ENCODE measurements at places on chromosomes 11 and 22.
A peak's percentile ranks its signal among the peaks of the same experiment; 100 is the strongest.

GRCh38 chr11:103963648-103964047, 72.8 kb upstream of the DDI1 start:
- no peak for DNase-seq

- DNase-seq: no peak
Measured at GRCh38 chr11:126360049-126360446, 4.6 kb downstream of the ST3GAL4 start.

DNA sequence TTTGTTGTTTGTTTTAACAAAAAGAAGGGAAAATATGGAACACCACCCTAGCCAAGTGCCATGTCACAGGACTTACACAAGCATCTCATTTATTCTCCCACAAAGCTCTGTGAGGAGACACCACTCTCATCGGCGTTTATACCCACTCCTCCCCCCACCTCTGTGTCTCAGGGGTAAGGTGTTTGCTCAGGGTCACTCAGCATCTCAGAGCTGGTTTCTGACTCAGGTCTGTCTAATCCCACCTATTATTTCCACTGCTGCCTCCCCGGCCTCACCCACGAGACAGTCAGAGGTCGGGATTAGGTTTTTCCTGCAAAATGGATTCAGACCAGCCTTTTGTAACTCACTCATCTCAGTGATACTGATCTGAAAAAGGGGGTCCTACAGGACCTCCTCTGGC, 786.0 kb downstream of the OPCML start:
- no peak for DNase-seq

DNA sequence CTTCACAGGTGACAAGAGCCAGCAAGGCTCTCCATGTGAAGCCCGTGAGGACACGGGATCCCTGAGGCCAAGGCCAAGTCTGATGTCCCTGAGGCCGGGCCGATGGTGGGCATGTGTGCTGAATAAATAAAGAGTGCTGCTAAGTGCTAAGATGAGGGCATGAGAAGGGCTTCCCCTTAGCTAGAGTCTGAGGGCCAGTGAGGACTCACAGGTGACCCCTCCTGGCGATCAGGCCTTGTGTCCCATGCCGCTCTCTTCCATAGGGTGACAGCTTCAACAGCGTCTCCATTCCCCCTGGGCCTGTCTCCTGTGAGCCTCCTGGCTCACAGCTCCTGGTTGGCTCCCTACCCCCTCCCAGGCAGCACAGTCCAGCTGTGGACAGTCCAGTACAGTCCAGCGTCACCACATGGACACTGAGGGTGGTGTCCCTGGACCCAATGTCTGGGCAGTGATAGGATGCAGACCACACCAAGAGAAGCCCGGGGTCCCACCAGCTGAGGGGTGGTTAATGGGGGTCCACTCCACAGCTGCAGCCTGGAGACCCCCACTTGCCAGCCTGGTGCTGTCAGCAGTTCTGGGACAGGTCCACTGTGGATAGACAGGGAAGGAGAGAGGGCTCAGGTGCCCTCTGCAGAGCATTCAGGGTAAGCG, 1033.2 kb downstream of the TBC1D22A start:
- DNase-seq: no peak

GRCh38 chr11:11414996-11415395, 61.9 kb upstream of the CSNK2A3 start:
- no peak for DNase-seq

- DNase-seq: no peak
Measured at GRCh38 chr11:1554981-1555712, 16.9 kb downstream of the DUSP8 start.

- no peak for DNase-seq
Measured at GRCh38 chr11:105357146-105357545, 217.6 kb upstream of the CARD18 start.

DNA sequence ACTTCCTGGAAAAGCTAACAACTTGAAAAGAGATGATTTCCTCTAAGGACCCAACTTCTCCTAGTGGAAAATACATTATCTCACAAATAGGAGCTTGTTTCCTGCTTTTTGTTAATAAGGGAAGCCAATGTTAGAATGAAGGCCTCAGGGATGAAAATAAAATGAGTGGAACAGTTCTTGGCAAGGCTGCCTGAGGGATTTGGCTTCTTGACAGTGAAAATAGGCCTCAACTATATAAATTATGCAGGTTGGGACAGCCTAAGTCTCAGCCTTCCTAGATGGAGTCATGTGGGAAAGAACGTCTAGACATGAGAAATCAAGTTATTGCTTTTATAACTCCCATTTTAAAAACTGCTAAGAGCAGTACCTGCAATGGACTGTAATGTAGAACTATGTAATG, 92.8 kb upstream of the FIBIN start:
- DNase-seq: no peak

GRCh38 chr11:1870721-1871466, 18.0 kb downstream of the LSP1 start:
- DNase-seq: peak; percentile 49

DNA sequence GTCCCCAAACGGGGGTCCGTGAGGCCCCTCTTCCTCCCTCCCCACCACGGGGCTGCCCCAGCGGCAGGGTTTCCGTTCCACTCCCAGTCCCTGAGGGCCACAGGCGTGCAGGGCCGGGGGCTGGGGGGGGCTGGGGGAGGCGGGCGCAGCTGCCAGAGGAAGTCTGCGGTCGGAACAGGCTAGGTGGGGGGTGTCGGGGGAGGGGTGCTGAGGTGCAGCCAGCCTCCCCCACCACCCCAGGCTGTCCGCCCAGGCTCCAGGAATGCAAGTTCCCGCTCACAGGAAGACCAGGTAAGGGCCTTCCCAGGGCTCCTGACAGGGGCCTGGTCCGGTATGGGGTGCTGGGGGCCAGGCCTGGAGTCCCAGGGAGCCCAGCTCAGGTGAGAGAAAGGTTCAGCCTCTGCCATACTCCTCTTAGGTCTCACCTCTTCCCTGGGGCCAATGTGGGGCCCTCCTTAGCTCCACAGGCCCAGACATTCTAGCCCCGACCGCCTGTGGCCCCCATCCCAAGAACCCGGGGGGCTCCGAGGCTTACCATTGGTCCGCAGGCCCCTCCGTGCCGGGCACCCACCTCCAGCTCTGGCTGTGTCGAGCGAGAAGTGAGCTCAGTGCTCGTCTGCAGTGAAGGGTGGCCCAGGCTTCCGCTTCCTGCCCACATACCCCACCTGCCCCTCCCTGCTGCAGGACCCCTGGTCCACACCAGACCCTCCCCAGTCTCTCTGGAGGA, at the start of gene PTPRCAP:
TSS of gene PTPRCAP (minus strand) at position 601 of the 727 bp plus-strand sequence. CDS start at position 538, 63 bp downstream.
- DNase-seq: peak; percentile 74

GRCh38 chr11:64305691-64306562, 603 bp downstream of the ESRRA start:
- DNase-seq: peak; percentile 75

GRCh38 chr11:113567097-113567496, 91.9 kb upstream of the DRD2 start:
- DNase-seq: no peak

- DNase-seq: no peak
Measured at GRCh38 chr11:111169367-111169766, 76.2 kb upstream of the POU2AF2 start.

GRCh38 chr22:35611891-35612576, 5.1 kb downstream of the MB start:
- no peak for DNase-seq

- peak; percentile 19 for DNase-seq
Measured at GRCh38 chr11:95556342-95557163, 233.0 kb downstream of the FAM76B start.

GRCh38 chr22:38452373-38453065, 2.5 kb downstream of the KCNJ4 start:
- DNase-seq: no peak

DNA sequence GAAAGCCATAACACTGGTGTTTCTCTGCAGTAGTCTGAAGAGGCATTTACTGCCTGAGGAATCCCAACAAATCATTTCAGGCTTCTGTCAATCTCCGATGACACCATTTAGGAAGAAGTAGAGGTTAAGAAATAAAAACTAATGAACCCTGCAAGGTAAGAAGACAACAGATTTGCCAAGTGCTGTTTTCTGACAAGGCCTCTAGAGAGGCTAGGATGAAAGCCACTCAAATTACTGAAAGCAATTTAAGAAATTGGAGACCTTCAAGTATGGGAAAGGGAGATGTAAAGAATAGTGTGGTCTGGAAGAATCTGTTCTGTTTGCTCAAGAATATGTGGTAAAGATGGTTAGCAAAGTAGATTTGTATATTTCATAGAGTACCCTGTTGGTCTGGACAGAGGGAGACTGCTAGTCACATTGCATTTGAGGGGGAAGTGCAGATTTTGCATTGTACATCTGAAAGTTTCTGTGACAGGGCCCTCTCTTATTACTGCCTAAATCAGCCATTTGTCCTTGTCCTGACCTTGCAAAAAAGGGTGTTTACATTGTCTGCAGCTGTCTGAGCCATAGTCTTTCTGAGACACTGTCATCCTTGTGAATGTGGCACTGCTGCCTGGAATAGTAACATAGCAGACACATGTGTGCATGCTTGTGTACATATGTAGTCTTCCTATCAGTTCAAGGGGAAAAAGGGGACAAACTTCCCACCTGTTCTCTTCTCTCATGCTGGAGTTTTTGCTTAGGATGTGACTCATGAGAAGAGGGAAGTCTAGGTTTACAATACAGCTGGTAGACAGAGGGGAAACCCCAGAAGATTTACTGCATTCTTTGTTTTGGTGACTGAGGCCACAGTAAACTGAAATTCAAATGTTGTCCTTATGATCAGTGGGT, 640.2 kb upstream of the KIRREL3 start:
- DNase-seq: no peak

- DNase-seq: no peak
Measured at GRCh38 chr22:43999378-43999777, 24.7 kb upstream of the PARVB start.

DNA sequence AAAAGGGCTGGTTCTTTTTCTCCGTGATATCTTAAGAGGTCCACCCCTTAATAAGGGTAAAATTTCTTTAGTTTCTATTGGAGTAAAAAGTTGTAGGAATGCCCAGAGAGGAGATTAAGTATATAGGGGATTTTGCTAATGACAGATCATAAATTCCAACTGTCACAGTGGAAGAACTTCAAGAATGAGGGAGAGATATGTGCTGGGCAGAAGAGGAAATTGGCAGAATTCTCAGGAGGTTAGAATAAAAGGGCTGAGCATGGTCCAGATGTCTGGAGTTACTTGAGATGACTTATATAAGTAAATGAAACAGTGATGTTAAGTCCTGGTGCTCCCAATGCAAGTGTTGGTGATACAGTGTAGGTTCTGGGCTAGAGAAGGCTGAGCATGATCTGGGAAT, 417.6 kb upstream of the ARHGAP42 start:
- no peak for DNase-seq

DNA sequence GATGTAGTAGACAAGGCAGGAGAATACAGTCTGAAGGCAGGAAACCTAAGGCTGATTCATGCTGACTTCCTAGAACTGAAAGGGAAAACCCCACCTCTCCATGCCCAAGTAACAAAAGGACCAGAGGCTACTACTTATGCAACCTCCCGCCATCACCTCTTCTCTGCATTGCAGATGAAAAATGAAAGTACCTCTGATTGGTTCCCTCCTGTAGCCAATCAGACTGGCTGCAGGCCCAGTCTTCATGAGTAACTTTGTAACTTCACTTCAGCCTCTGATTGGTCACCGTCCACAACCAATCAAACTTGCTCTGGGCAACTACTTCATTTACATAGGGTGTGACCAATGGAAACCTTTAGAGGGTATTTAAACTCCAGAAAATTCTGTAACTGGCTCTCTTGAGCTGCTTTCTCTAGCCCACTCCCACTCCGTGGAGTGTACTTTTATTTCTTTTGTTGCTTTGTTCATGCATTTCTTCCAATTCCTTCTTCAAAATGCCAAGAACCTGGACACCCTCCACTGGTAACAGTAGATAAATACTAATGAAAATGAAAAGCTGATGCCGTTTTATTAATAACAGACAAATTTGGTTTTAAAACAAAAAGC, 5.2 kb upstream of the MAP6 start:
- DNase-seq: peak; percentile 22

- no peak for DNase-seq
Measured at GRCh38 chr11:69390561-69390960, 90.9 kb upstream of the LINC01488 start.

- DNase-seq: no peak
Measured at GRCh38 chr22:17893900-17894535, 119.7 kb upstream of the BID start.

- DNase-seq: no peak
Measured at GRCh38 chr22:28413612-28414399, 265.8 kb downstream of the TTC28 start.

DNA sequence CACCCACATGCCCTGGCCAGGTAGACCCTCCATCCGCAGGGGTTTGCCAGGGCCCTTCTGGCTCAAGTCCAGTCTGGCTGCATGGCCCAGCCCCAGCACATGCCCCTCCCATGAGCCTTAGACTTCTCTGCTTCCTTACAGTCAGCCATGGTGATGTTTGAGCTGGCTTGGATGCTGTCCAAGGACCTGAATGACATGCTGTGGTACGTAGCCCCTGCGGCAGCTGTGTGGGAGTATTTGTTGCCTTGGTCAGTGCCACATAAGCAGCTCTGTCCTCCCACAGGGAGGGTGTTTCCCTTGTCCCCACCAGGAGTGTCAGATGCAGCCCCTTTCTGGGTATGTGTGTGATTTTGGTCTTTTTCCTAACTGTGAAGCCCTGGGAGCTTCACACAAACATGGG, 17.5 kb downstream of the CDC45 start:
- no peak for DNase-seq

DNA sequence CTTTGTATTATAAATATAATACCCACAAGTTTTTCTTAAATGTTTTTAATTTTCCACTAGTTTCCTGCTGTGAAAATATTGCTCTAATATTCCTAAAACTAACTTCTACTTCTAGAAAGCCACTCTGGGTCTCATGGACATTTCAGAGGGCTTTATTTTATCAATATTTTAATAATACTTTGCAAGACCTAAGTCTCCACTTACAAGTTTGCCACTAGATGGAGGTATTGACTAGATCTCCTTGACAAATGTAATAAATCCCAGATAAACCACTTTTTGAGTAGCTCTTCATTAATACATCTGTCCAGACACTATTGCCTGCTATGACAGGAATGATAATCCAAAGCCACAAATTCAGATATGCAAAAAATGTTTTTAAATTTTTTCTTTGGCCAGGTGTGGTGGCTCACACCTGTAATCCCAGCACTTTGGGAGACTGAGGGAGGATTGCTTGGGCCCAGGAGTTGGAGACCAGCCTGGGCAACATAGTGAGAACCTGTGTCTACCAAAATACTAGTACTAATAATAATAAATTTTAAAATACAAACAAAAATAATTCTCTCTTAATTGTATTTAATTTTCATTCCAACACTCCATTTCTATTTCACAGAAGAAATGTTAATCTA, 3.5 kb upstream of the ACAT1 start:
- no peak for DNase-seq

DNA sequence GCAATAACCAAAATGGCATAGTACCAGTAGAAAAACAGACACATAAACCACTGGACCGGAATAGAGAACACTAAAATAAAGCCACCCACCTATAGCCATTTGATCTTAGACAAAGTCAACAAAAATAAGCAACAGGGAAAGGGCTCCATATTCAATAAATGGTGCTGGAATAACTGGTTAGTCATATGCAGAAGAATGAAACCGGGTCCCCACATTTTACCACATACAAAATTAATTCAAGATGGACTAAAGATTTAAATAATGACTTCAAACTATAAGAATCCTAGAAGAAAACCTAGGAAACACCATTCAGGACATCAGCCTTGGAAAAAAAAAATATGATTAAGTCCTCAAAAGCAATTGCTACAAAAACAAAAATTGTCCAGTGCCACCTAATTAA, 30.1 kb upstream of the NOX4 start:
- no peak for DNase-seq

All from stimulated activated CD4-positive, alpha-beta T cell treated with anti-CD3 and anti-CD28 coated beads, Interleukin-2, amount 100 ng/mL, for 24 hours (primary cell).